ENCODE measurements at places on chromosomes 1 and 21.

DNA sequence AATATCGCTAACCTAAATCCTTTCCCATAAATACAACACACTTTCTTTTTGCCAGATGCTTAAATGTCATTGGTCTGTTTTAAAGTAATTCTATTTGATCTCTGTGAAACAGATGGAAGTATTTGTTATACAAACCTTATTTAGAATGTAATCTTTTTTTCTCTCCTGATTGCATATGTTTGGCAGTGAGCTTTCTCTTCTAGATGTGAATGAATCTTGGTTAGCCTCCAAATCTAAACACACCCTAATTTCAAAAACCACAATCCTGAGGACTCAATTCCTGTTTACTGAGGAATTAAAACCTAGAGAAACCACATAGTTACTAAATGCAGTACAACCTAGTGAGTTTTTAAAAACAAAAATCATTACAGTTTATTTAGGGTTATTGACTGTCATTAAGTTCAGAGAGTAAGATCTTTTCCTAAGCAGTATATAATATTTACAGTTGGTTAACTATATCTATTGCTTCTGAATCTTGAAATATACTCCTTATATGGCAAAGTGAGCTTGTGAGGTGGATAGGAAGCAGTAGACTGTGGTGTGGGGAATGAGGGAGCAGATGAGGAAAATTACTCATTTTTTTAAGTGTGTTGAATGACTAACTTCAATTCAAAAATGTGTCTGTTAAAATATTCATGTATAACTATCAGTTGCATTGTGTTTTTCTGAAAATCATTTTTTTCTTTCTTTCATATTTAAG is 218.7 kb downstream of the FMN2 start:
- DNase-seq: no peak

GRCh38 chr1:161511756-161512060 is 6.5 kb downstream of the FCGR2A start:
- DNase-seq: no peak

GRCh38 chr1:221180704-221181368 is 301.6 kb downstream of the HLX start:
- DNase-seq: no peak

- peak; percentile 14 for DNase-seq
Observed at GRCh38 chr1:151859891-151860293, 6.4 kb upstream of the THEM5 start.

Measured in naive B cell (primary cell).